ENCODE measurements at places on chromosomes 1 and 21. TPM values are rescaled to one million over a fixed set of nuclear protein-coding genes. Genes with fewer than 3 reads are reported as not detected.

Gene EEIG2
- total RNA-seq: 8.4 TPM

DNA sequence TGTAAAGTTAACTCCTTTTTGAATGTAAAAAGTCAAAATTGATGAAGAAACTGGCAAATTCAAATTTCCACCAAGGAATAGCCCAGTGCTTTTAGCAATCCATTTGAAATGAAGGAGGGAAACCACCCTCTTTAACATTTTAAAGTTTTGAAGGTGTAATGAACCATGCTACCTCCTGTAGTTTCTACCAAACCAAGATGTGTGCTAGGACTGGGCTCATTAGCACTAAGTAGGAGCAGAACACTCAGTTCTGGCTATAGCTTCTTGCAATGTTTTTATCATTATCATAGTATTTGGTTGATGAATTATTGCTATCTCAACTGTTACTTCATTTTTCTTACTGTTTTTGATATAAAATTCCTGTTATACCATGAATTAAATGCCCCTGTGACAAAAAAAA is 319.2 kb upstream of the ZRANB2 start:
- no peak overlapping the region for H3K27ac ChIP-seq
- H3K36me3 ChIP-seq: no peaks in the 10 kb centered on the region

DNA sequence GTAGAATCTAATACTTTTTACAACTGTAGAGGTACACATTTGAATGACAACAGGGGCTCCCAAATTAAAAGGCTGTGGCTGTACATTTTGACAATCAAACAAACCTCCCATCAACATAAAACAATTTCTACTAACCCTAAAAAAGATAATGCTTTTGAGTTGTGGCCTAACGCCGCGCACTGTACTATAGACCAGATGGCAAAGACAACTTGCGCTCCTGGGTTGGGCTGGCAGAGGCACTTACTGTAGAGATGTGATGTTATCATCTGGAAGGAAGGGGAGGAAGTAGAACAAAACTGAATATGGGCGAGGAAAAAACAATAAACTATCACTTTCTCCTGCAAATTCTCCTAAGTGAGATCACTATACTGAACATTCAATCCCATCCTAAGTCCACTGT is 26.1 kb downstream of the SPRTN start:
- no peak overlapping the region for H3K4me3 ChIP-seq
- H3K27ac ChIP-seq: no peak overlapping the region
- no peak for DNase-seq
- H3K4me1 ChIP-seq: no peaks in the 10 kb centered on the region
- no peaks in the 10 kb centered on the region for H3K27me3 ChIP-seq
- peaks cover 13% of the 10 kb centered on the region for H3K36me3 ChIP-seq

GRCh38 chr1:185608177-185608576 is 126.0 kb upstream of the HMCN1 start:
- no peak overlapping the region for H3K27ac ChIP-seq
- DNase-seq: no peak
- peaks cover 1% of the 10 kb centered on the region for H3K36me3 ChIP-seq
- H3K4me3 ChIP-seq: no peak overlapping the region

DNA sequence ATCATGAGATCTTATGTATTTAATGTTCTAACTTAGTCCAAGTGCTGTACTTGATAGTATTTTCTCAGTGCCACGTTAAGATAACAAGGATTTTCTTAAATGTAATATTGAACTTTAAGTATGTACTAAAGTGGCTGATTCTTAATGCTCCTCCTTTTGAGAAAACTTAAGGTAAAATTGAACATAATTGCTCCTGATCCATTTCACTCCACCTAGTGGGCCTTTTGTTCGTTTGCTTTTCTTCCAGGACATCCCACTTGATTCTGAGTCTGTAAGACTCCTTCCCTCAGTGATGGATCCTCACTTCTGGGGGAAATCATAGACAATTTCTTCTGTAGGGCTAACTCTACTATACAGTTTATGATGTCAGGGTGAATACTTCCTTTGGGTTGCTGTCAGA is 173.1 kb downstream of the LMO4 start:
- no peaks in the 10 kb centered on the region for H3K36me3 ChIP-seq
- H3K27me3 ChIP-seq: no peaks in the 10 kb centered on the region
- no peak for DNase-seq
- no peak overlapping the region for H3K27ac ChIP-seq
